PC-9 (cell line): ENCODE measurements at places on chromosomes 13 and 19. TPM values are rescaled to one million over a fixed set of nuclear protein-coding genes. Genes with fewer than 3 reads are reported as not detected.
A peak's percentile ranks its signal among the peaks of the same experiment; 100 is the strongest.

The LGI4 gene
- 1.2 and 1.3 TPM in 2 replicates for total RNA-seq

- no peak for DNase-seq
These were observed 6.6 kb downstream of the PTBP1 start for GRCh38 chr19:803686-804418.

The LRG1 gene
- 22.0 and 25.6 TPM in 2 replicates for total RNA-seq

The ZNF175 gene
- 11.7 and 12.5 TPM in 2 replicates for total RNA-seq

DNA sequence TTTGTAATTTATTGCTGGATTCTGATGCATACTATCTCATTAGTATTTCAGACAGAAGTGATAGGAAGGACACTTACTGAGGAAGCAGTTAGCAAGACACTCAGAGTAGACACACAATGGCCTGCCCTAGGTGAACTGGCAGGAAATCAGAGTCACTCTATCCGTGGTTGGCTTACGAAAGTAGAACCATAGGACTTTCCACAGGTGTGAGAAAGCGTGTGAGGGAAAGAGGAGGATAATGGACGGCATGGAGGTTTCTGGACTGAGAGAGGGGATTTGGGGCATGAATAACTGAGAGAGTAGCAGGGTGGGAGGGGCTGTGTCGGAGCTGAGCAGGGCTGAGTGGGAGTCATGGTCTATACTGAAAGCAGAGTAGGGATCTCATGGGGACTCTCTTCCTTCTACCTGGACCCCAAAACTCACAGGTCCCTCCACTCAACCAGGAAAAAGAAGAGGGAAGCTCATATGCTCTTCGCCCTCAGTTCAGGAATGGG lies 18.7 kb upstream of the EID2 start:
- DNase-seq: no peak

DNA sequence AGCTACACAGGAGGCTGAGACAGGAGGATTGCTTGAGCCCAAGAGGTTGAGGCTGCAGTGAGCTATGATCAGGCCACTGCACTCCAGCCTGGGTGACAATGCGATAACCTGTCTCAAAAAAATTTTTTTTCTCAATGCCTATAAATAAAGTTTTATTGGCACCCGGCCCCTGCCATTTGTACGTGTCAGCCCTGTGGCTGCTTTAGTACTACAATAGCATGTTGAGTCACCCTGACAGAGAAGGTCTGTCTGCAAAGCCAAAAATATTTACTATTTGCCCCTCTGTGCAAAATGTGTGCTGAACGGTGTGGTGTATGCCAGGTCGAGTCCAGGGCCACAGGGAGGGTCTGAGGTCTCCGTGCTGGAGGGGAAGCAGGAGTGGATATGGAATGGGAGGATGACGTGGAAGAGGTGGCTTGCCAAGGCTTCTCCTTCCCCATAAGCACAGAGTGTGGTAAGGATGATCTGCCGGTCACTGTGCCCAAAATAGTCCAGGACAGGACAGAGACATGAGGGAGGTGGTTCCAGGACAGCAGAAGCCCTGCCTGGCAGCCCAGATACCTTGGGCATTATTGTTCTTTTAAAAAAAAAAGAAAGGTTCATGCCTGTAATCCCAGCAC lies 10.0 kb downstream of the NMRK2 start:
- no peak for DNase-seq

- DNase-seq: peak; percentile 65
These were observed 57.3 kb downstream of the CEBPG start for GRCh38 chr19:33430674-33431277.

DNA sequence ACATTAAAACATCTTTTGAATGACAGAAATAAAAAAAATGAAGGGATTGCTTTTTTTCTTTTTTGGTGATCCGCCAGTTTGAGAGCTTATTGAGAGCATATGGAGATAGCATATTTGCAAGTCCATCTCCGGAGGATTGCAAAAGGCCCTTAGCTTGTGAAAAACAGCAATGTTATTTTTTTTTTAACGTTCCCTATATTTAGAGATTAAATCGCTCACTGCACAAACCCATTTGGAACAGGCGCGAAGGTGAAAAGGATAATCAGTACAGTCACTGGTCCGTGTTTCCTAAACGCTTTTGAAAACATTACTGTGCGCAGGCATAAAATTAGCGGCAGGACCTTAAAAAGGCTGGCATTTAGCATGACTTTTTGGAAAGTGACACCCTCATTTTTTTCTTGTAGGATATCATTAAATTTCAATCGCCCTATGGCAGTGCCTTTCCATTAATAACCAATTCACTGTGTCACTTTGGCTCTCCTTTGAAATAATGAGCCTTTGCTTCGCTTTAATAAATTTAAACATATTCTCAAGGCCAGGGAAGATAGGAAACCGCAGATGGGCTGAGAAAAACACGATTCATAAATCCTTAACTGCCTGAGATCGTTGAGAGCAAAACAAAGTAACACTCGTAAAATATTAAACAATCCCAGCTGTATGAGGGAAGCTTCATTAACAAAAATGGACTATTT lies 342.2 kb downstream of the DACH1 start:
- no peak for DNase-seq

DNA sequence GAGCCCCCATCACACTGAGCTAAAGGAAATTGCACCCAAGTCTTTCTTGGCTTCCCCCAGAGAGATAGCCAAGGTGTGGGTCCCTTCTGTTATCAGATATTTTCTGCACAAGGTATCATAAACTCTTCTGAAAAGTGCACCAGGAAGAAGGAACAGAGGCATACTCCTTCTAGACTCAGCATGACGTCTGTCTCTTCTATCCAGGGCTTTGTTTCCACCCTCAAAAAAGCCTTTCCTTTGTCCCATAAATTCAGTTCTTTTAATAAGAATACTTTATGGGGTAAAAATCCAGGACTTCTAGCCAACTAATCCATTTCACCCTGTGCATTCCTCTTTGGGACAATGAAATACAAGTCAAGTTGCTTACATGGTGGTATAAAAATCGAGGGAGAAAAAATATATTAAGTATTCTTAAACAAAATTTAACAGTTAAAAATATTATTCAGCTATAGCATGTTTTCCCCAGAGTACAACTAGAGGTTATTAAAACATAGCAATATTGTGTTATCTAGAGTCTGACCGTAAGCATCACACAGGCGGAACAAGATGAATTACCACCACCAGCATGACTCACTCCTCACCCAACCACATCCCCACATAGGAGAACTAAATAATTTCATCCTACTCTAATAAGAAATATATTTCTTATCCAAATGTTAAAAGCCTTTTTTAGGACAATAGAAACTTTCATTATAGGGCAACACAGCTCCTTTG lies 79.9 kb upstream of the GPC6 start:
- no peak for DNase-seq

DNA sequence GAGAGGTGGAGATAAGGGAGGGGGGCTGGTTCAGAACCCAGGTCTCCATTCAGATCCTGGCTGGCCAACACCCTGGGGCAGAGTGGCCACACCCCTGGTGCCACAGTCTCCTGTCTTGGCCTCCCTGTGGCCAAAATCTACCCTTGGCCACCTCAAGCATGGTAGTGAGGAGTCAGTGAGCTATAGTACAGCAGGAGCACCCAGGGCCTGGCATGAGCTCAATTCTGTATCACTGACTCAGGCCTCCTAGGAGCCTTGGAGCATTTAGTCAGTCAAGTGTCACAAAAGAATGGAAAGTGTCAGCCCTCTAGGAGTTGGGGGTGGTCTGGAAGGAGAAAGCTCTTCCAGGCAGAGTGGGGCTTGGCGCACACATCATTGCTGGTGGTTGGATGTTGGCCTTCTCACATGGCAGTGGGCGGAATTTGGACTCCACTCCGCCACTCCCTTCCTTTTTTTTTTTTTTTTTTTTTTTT lies 6.6 kb upstream of the CD79A start:
- no peak for DNase-seq

- no peak for DNase-seq
These were observed 14.2 kb upstream of the ZNF492 start for GRCh38 chr19:22619932-22620331.
